ENCODE measurements at places on chromosomes 11 and 22.

GRCh38 chr11:37718431-37718999 lies 1120.5 kb upstream of the RAG2 start:
- DNase-seq: no peak

DNA sequence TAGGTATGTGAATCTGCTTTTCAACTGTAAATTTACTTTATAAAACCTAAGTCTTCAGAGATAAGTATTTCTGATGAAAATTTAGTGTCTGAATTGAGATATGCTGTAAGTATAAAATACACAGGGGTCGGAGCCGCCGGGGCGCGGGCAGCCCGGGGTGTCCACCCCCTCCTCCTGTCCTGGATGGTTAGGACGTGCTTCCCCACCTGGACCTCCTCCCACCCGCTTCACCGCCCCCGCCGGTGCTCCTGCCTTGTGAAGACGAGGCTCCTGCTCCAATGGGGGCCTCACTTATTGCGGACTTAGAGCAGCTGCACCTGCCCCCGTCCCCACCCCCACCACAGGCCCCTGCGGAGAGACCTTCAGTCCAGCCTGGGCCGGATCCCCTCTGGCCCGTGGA lies 21.3 kb upstream of the PHF21A start:
- DNase-seq: no peak

- no peak for DNase-seq
Observed at GRCh38 chr11:110071197-110071596, 22.0 kb upstream of the ZC3H12C start.

- no peak for DNase-seq
Observed at GRCh38 chr11:82871646-82872045, 28.6 kb downstream of the PRCP start.

- DNase-seq: no peak
Observed at GRCh38 chr11:122690384-122690783, 34.9 kb downstream of the UBASH3B start.

DNA sequence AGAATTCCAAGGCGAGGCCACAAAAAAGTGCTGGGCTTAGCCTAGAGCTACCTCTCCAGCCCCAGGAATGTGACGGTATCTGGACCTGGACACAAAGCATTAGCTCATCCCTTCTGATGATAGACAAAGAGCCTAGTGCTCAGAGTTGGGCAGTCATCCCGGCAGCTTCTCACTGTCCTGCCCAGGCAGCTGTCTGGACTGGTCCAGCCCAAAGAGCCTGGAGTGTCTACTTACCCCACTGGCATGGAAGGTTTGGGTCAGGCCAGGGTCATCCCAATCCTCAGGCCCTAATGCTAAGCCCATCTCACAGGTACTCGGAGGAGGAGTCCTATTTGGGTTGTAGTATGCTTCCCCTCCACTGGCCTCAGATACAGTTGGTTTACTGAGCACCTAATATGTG lies 31.0 kb downstream of the NAV2 start:
- DNase-seq: no peak

DNA sequence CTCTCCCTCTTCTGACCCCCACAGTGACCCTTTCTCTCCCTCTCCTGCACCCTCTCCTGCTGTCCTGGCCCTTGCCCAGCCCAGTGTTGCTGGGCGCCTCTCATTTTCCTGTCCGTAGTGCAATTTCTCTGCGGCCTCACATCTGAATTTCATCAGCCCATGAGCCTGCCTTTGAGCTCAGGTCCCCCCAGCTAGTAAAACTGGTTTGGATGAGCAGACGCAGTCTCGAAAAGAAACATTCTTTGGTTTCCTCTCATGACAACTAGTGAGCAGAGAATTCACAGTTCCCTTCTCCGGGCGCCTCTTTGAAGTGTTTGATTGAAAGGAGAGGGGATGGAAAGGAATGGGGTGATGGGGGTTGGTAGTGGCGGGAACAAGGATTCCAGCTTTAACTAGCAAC lies 126.0 kb upstream of the CADM1 start:
- DNase-seq: no peak

DNA sequence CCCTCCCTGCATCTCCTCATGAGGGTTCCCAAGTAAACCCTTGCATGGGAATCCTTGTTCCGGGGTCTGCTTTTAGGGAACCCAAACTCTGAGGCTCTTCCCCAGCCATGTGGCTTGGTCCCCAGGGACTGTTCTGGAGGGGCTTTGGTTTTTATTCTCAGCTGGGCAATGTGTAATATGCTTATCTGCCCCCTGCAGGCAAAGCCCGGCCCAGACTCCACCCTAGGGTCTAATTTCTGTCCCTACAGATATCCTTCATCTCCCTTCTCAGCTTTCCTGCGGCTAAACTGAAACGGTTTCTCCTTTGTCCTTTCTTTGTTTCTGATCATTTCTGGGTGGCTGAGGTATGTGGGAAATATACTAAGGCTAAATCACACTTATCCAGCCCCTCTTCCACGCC lies 37.1 kb downstream of the TST start:
- DNase-seq: peak; percentile 24

GRCh38 chr11:120192831-120193625 lies 17.8 kb upstream of the OAF start:
- no peak for DNase-seq

DNA sequence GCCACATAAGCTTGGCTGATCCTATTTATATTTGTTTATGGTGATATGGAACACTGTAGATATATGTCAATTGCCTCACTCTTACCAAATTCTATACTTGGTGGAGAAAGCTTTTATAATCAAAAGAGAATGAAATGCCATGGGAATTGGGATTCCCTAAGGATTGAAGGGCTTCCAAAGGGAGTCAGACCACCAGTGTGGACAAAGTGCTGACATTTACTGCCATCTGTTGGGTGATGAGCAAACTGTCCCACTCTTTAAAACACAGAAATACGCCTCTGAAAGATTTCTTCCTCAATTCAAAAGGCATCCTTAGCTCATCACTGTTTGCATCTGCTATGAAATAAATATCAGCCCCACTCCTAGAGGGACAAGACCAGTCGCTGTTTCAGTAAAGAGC lies 7.1 kb downstream of the SLC1A2 start:
- peak; percentile 14 for DNase-seq

DNA sequence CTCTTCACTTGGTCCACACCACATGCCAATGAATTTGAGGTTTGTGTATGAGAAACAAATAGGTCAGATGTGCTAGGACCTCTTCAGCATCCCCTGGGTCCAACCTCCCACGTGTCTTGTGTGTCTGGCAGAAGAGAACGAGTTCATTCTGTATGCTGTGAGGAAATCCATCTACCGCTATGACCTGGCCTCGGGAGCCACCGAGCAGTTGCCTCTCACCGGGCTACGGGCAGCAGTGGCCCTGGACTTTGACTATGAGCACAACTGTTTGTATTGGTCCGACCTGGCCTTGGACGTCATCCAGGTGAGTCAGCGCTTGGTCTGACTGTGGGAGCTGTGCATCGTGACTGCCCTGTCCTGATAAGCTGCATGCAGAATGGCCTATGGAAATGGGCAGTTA lies 101.0 kb upstream of the SORL1-AS1 start:
- DNase-seq: no peak

DNA sequence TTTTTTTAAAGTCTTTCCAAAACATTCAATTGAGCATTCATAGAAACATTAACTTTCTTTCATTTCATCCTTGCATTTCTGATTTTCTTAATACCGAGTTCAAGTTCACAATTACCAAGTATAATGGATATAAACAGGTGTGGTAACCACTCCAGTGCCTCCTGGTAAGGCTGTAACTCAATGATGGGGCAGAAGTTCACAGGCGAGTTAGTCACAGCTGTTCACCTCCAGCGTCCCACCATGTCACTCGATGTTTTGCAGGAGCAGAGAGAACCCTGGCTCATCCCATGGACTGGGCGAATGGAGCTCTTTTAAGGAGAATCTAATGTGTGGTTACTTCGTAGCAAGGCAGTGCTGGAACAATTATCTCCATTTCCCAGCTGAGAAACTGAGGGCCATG lies 94.4 kb upstream of the ALX4 start:
- no peak for DNase-seq

DNA sequence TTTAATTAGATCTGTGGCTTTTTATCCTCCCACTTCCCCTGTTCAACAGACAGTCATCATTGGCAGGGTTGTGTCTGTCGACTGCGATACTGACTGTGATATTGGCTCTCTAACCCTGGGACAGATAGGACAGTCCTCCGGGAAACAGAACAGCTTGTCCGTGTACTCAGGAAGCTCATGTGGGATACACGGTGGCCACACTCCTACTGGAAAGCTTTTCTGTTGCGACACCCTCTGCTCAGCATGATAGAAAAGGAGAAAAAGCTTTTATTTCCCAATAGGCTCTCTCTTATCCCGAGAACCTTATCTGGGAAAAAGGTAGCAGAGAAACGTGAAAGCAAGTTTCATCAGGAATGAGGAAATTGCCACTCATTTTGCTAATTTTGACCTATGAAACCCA lies 60.4 kb upstream of the HSPA8 start:
- no peak for DNase-seq

- DNase-seq: no peak
Observed at GRCh38 chr11:62487738-62488551, 58.7 kb downstream of the AHNAK start.

DNA sequence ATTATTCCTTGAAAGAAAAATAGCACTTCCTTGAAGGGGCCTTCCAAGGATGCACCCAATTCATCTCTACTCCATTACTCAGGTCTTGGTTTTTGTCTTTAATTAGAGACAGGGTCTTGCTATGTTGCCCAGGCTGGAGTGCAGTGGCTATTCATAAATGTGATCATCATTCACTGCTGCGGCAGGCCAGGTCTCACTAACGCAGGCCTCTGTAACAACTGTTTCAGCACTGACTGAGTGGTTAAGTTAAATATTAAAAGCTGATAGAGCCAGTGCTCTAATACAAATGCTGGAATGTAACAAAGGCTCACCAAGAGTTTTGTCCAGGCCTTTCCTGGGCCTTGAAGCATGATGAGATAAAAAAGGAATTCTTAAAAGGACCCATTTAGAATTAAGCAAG lies 61.4 kb upstream of the GNAZ start:
- DNase-seq: no peak

- DNase-seq: no peak
Observed at GRCh38 chr11:34353881-34354280, 3.9 kb downstream of the ABTB2 start.

DNA sequence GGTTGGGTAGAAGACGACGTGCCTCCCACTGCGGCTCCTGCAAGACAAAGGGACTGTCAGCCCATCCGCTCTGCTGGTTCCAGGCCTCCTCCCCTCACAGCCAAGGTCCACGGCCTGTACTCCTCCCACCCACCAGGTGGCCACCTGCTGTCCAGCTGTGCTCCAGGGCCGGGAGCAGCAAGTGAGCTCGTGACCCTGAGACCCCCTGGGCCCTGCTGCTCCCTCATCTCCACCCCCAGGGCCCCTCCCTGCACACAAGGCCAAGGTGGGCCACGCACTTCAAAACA lies 27.4 kb downstream of the TSPAN4 start:
- DNase-seq: no peak

DNA sequence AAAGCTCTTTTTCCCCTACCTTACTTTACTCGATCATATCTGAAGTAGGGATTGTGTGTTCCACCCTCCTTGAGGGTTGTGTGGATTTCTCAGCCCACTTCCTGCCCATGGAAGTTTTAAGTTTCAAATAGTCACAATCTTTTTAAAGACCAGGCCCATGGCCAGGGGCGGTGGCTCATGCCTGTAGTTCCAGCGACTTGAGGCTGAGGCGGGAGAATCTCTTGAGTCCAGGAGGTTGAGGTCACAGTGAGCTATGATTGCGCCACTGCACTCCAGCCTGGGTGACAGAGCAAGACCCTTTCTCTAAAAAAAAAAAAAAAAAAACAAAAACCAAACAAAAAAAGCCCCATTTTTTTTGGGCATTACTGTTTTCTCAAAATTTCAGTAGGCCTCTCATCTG lies 36.3 kb upstream of the LRRC10B start:
- no peak for DNase-seq

DNA sequence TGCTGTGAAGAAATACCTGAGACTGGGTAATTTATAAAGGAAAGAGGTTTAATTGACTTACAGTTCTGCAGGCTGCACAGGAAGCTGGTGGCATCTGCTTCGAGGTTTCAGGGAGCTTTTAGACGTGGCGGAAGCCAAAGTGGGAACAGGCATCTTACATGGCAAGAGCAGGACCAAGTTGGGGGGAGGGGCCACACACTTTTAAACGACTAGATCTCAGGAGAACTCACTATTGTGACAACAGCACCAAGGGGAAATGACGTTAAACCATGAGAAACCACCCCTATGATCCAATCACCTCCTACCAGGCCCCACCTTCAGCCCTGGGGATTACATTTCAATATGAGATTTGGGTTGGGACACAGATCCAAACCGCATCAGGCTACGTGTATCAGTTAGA lies 11.1 kb upstream of the SCGB1D4 start:
- DNase-seq: no peak

GRCh38 chr22:20192972-20193760 lies 42.3 kb upstream of the CCDC188 start:
- DNase-seq: no peak

GRCh38 chr11:119120639-119121007 lies 757 bp upstream of the HINFP start:
- peak; percentile 74 for DNase-seq

DNA sequence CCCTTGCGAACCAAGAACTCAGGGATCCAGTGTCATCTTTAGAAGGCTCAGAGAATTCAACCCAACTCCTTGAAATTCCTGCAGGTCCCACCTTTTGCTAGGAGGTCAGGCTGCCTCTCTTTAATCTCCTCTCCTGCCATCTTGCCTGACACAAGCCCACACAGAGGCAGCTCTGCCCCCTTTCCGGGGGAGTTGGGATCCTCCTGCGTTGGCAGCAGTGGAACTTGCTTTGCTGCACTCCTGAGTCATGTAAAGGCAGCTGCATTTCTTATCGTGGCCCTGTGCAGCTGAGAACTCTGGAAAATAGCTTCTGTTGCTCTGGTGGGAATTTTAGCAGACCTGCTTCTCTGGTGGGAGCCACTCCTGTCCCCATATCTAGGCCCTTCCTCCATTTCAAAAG lies 142.3 kb upstream of the TBCEL start:
- DNase-seq: no peak

DNA sequence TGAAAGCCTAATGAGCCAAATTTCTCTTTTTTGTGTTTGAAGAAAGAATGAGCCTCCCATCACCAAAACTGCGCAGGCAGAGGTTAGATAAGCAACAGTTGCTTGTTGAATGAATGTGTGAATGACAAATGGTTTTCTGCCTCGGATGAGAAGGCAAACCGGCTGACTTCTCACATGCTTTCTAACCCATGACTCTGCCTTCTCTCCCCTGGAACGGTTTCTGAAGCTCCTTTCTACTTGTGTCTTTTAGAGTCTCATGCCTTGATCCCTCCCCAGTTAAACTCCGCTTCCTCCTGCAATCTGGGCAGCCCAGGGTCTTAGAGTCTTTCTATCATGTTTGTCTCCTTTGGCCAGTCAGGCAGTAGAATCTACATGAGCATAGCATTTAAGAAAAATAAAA lies 342.1 kb upstream of the NCAM1 start:
- DNase-seq: no peak

- no peak for DNase-seq
Observed at GRCh38 chr11:111361874-111362273, 17.2 kb downstream of the POU2AF1 start.

- DNase-seq: no peak
Observed at GRCh38 chr11:114209904-114210303, 86.3 kb upstream of the NNMT start.
